Caki2 (cell line): ENCODE measurements at places on chromosomes 3 and 15.

DNA sequence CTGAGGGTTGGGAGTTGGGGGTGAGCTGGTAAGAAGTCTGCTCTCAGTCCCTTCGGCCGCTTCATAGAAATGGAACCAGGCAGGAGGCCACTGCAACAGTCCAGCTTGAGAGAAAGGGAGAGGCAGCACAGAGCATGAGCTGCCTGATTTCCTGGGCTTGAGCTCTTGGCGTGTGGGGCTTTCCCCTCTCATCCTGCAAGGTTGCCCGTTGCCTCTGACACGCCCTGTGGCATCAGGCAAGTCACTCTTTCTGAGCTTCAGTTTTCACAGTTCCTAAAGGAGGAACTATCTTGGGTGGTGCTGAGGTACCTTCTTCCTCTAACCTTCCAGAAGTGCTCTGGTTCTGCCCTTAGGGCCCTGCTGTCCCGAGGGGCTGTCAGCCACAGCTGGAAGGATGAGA is 4.9 kb downstream of the MESP2 start:
- DNase-seq: peak; percentile 31

DNA sequence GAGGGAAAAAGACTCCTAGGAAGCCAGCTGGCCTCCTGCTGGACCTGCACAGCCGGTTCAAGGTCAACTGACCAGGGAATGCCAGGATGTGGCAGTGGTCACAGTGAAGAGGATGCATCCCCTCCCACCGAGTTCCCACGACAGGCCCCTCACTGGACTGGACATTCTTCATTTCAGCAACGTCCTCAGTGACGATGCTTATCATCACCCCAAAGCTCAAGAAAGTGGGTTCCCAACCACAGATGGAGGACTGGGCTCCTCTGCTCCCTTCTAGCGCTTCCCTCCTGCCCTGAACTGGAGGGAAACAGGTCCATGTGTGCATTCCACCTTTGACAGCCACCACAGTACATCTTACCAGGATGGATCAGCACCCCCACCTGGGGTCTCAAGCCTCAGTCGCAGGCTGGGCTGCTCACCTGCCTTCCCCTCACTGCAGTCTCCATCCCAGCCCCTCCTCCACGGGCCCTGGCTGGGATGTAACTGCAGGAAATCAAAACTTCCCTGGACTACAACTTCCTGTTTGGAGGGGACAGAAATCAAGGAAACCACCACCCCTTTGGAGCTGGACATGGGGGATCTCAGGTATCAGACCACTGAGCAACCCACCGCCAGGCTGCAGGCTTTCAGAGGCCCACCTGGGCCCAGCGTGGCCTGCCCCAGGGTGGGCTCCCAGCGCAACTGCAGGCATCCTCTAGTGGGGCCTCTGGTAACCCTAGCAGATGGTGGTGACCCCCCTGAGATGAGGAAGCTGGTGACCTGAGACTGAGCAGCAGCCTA is 7.3 kb downstream of the CALML4 start:
- DNase-seq: no peak

- DNase-seq: no peak
These were observed 500.9 kb upstream of the MDFIC2 start for GRCh38 chr3:70813311-70813710.

DNA sequence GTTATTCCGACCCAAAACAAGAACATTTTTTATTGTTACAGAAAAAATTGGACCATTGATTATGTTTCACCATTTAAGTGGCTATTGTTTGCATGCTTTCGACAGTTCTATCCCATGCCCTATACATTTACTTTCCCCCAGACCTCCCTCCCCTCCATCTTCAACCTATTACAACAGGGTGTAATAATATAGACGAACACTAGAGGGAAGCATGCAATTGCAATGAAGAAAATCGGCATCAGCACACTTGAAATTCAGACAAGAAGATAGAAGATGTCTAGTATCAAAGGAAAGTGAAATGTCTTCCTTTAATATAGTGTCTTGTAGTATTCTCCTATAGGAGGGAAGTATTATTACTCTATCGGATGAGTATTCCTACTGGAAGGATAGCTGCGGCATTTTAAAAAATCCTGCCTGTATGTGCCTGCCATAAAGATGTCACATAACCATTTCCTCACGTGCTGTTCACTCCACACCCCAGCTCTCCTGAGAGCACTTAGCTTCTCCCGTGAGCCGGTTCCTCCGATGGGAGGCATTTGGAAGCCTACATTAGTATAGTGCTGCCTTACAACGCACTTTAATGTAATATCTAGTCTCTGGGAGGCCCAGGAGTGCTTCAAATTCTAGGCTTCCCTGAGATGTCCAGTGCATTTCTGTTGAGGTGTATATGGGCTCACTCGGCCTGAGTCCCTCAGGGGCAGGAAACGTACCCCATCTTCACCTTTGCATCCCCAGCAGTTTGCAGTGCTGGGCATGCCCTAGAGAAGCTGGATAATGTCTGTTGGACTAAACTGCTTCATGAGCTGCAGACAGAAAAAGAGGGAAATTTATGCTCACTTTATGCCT is 17.8 kb upstream of the ERICH6 start:
- DNase-seq: peak; percentile 67

DNA sequence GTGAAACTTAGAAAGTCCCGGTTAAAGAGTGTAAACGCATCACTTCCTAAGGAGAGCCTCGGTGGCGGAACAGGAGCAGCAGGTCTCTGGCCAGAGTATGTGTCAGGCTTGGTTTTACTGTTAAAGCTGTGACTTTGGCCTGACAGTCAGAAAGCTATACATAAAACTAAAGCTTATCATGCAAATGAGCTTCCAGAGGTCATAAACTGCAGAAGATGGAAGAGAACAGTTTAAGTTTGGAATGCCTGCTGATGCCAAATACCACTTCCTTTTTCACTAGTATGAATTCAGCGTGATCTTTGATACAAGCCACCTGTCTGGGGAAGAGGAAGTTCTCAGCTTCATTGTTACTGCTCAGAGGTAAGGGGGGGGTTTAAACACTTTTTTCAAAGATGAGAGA is 125.1 kb upstream of the CTDSPL start:
- DNase-seq: no peak

- DNase-seq: no peak
These were observed 61.5 kb downstream of the CHRD start for GRCh38 chr3:184441202-184441900.

DNA sequence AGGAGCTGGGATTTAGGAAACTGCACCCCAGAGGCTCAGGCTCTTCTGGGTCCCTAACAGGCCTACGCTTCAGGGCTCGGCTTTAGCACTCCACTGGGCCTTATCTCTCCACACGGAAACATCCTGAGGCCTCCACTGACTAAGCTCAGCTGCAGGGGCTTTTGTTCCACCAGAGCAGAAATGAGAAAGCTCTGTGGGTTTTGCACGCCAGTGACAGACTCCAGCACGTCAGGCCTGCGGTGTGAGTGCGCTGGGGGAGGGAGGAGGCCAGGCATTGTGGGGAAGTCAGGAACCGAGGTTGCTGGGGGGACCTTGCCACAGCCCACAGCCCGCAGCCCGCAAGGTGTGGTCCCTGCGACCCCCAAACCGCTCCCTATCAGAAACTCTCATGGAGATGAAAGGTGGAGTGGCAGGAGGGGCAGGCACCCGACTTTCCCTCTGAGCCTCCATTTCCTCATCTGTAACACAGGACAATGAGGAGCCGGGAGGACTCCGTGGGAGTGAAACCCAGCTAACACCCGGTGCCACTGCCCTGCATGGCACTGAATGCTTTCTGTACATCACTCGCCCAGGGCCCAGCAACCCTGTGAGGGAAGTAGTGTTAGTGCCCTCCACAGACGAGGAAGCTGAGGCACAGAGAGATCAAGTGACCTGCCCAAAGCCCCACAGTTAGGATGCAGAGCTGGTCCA is 106.5 kb downstream of the TPRA1 start:
- no peak for DNase-seq

GRCh38 chr15:77851691-77852090 is 219.0 kb upstream of the LINGO1 start:
- DNase-seq: peak; percentile 85

- DNase-seq: peak; percentile 57
These were observed 61.0 kb downstream of the CHD2 start for GRCh38 chr15:92960996-92961681.

DNA sequence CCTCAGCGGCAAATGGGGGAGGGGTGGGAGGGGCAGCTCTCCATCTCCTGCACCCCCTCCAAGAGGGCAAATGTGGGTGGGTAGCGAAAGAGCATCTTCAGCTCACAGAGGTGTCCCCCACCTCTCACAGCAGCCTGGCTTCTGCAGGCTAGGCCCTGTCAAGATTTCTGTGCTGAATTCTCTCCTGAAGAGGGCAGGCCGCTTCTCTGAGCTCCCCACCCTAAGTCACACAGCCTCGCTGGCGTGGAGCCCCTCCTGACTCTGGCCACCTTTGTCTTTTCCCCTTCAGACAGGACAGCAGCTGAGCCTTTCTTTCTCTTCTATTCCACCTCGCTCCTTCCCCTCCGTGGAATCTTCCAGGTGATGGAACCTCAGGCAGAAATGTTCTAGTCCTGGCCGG is 26.3 kb upstream of the ADAMTS7 start:
- DNase-seq: no peak

- DNase-seq: no peak
These were observed 404.4 kb downstream of the PTPRG start for GRCh38 chr3:61965770-61966131.

GRCh38 chr3:46096336-46096735 is 69.1 kb upstream of the XCR1 start:
- DNase-seq: no peak

GRCh38 chr3:126567696-126568438 is 9.1 kb upstream of the C3orf22 start:
- no peak for DNase-seq

- no peak for DNase-seq
These were observed 377.0 kb downstream of the FEZF2 start for GRCh38 chr3:61996366-61996765.

GRCh38 chr3:72996121-72996472 is 514 bp upstream of the PPP4R2 start:
- DNase-seq: no peak

- no peak for DNase-seq
These were observed 44.1 kb downstream of the CHST2 start for GRCh38 chr3:143163562-143164100.

- DNase-seq: no peak
These were observed 151.7 kb upstream of the IQSEC1 start for GRCh38 chr3:13224967-13225366.
